Activated T-cell treated with anti-CD3 and anti-CD28 coated beads, Interleukin-2, amount 50 U/mL, for 48 hours (primary cell): ENCODE measurements at places on chromosomes 6 and 20.
A peak's percentile ranks its signal among the peaks of the same experiment; 100 is the strongest.

- DNase-seq = no peak
Observed at GRCh38 chr6:170034294-170034693, 256.6 kb downstream of the DLL1 start.

DNA sequence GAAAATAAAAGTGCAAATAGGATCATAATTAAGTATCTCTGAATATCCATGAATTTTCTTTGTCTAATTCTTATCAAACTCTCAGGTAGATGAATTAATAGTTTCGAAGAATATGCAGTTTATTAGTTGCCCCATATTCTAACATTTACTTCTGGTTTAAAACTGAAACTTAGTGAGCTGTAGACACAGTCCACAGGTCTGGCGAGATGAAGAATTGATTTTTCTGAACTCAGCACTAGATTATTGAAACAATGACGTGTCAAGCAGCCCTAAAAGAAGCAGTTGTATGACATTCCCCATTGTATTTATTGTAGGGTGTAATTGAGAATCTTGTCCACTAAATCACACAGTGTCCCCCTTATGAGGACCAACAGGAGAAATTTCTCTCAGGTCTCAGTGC is 407.1 kb downstream of the GRIK2 start:
- no peak for DNase-seq

- no peak for DNase-seq
Observed at GRCh38 chr6:169231790-169232506, 21.7 kb downstream of the THBS2 start.

DNA sequence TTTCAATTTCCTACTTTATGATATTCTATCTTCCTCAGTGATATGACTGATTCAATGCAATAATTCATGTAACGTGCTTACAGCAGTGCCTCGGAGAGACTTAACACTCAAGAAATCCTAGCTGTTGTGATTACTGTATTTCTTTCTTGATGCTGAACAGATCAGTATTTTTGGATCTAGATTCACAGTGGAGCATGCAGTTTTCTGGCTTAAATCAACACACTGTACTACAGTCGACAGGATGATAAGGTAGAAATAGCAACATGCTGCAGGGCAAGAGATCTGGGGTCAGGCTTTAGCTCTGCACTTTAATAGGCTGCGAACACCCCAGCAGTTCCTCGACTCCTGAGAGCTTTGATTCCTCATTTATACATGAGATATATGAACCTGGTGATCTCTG is 161.0 kb downstream of the AIG1 start:
- no peak for DNase-seq

DNA sequence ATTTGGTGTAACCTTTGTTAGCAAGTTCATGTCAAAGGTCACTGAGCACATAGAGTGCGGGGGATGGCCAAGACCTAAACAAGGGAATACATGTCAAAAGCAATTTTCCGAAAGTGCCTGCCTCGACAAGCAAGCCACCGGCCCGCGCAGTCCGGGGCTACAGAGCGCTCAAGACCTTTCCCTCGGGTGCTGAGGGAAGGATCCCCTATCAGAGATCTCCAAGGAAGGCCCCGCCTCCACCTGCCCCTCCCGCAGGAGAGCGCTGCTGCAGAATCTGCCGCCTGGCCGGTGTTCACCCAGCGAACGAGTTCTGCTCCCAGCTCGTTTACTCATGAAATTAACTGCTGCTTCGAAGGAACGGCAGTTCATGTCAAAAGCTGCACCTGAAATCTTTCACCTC is 252.7 kb downstream of the BMP7 start:
- no peak for DNase-seq

GRCh38 chr20:37911838-37912281 is 8.9 kb downstream of the VSTM2L start:
- DNase-seq = no peak

GRCh38 chr6:100234625-100235024 is 230.1 kb downstream of the SIM1 start:
- no peak for DNase-seq

GRCh38 chr20:13744352-13744751 is 40.4 kb downstream of the ESF1 start:
- no peak for DNase-seq

GRCh38 chr20:45058168-45058850 is 42.6 kb downstream of the KCNS1 start:
- no peak for DNase-seq

- DNase-seq = peak; percentile 40
Observed at GRCh38 chr20:10453241-10453640, 18.1 kb downstream of the SLX4IP start.

DNA sequence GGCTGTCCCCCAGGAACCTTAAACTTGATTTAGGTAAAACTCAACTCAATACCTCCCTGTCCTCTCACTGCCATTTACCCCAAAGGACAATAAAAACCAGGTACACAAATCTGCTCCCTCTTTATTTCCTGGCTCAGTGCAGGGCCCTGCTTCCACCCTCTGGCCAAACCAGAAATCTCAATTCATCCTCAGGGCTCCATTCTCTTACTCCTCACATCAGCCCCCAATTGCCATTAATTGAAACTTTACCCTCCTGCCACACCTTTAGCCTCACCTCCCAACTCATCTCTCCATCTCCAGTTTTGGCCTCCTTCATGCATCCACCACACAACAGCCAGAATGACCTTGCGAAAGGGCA is 10.5 kb downstream of the ZBTB2 start:
- no peak for DNase-seq

- DNase-seq = no peak
Observed at GRCh38 chr6:29678114-29678513, 2.8 kb downstream of the ZFP57 start.

DNA sequence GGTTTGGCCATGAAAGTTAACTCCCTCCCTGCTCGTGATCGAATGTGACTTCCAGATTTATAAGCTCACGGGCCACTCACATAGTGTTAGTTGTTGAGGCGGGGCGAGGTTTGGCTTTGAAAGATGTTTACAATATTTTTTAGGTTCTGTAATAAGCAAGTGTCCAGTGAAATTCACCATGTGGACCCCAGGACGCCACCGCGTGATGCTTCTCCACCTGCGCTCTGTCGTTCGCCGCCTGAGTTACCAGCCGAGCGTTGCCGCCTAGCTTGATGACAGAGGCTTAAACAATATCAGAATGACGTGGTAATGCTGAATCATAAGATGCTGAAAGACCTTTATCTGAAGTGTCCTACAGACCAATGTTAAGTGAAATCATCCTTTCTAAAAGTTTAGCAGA is 241.0 kb downstream of the MYLK4 start:
- no peak for DNase-seq

- DNase-seq = no peak
Observed at GRCh38 chr20:63895202-63895951, 451 bp downstream of the DNAJC5 start.

DNA sequence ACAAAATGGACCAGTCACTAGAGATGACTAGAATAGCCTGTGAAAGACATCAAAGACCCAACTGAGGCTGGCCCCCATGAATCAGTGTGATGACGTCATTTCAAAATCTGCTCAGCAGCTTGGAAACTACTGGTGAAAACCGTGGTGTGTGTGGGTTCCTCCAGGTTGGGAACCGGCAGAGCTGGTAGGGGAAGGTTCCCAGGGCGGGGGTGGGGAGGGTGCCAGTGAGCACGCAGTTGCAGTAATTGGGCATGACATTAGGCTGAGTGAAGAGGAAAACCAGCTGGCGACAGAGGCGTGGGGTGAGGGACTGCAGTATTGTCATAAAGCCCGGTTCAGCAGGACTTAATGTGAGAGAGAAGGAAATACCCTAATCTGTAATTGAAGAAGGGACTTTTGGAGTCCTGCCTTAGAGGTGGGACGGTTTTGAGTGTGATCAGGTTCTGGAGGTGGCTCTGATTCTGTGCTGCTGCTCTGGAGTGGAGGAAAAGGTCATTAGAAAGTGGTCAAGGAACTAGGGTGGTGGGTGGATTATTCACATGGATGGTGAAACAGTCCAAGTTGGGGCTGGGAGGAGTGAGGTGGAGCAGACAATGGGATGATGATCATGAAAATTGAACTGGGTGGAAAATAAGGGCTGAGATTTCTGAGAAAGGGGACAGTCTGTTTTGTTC is 52.0 kb upstream of the MTHFD1L start:
- DNase-seq = peak; percentile 81

DNA sequence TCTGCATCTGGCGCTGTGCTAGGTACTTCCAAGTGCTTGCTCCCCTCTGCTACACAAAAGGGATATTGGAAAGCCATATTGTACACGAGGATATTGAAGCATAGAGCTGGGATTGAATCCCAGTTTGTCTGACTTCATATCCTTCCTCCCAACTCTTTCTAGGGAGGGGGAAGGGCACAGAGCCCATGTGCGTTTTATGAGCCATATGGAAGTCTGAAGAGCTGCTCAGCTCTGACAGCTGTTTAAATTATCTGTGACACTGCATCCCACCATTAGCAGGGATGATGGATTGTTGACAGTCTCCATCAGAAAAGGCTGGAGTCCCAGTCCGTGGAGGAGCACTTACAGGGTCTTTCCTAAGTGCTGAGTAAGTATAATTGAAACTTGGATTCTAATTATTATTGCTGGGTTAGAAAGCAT is 18.4 kb downstream of the TIAM2 start:
- DNase-seq = no peak

DNA sequence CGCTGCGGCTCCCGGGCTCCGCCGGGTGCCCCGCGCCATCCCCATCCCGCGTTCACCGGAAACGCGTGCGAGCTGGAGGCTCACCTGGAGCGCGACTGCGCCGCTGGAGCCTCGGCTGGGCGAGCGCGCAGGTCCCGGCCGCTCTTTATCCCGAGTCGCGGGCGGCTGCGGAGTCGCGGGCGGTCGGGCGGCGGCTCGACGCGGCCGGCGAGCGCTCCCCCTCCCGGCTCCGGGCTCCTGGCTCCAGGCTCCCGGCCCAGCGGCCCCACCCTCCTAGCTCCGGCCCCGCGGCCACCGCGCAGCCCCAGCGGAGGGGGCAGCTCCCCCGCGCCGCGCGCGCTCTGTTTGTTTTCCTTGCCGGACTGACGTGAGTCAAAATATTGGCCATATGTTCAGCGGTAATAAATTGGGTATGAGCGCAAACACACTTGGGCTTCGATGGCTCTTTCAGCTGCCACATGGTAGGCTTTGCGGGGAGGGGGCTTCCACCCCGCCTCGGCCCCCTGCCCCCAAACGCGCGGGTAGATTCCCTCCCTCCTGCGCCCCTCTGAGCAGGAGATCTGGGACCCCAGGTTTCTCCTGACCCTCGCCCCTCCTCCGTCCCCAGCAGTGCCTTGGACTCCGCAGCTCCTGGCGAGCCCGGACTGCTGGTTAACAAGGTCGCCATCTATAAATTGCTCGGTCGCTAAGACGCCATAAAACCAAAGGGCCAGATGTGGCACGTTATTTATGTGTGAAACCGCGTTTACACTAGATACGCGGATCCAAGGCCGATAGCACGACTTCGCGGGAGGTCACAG is 8.8 kb upstream of the NKX2-2 start:
- DNase-seq = peak; percentile 23

- no peak for DNase-seq
Observed at GRCh38 chr6:13412639-13413465, 74.5 kb downstream of the GFOD1 start.

GRCh38 chr20:50146732-50147662 is 6.5 kb downstream of the PEDS1 start:
- peak; percentile 79 for DNase-seq

GRCh38 chr6:112180095-112180820 is 74.1 kb downstream of the LAMA4 start:
- no peak for DNase-seq

GRCh38 chr6:44831002-44831610 is 443.6 kb downstream of the CDC5L start:
- DNase-seq = no peak

DNA sequence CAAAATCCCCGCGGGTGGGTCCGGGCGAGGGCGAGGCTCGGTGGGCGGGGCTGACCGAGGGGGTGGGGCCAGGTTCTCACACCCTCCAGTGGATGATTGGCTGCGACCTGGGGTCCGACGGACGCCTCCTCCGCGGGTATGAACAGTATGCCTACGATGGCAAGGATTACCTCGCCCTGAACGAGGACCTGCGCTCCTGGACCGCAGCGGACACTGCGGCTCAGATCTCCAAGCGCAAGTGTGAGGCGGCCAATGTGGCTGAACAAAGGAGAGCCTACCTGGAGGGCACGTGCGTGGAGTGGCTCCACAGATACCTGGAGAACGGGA is 809 bp downstream of the HLA-G start:
- peak; percentile 50 for DNase-seq

DNA sequence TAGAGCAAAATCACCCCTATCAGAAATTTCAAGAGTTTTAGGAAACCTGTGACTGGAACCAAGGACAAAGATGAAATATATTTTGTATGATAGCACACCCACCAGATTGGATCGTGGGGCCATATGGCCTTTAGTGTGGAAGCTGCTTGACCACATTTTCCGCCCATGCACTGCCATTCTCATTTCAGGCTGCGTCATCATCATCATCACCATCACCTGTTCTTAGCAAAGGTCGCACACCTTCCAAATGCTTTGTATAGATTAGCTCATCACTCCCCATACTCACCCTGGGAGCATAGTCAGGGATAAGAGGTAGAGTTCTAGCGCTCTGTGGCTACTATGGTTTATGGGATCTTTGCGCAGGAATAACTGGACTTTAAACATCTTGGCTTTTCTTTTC is 185.7 kb downstream of the MTHFD1L start:
- no peak for DNase-seq

DNA sequence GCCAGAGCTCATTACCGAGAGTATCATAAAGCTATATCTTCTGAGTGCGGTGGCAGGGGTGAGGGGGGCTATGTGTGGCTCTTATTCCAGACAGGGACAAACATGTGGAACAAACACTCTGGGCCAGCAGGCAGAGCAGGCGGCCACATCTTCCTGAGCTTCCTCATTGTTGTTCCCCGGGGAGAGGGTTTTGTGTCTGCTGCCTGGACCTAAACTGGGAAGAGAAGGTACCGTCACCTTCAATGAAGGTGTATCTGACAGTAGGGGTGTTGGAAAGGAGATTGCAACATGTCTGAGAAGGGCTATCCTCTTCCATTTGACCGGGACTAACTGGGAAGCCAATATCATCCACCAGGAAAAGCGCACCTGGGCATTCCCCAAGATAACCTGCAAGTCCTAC is 1.6 kb upstream of the TFAP2D start:
- DNase-seq = no peak

DNA sequence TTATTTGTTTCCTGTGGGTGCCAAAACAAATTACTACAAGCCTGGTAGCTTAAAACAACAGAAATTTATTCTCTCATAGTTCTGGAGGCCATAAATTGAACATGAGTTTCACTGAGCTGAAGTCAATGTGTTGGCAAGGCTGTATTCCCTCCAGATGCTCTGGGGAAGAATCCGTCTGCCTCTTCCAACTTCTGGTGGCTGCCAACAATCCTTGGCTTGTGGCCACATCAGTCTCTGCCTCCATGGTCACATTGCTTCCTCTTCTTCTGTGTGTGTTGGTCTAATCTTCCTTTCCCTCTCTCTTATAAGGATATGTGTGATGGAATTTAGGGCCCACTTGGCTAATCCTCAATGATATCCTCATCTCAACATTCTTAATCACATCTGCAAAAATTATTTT is 92.8 kb upstream of the EPB41L1 start:
- no peak for DNase-seq

- no peak for DNase-seq
Observed at GRCh38 chr20:63363013-63363957, 2.1 kb upstream of the CHRNA4 start.

GRCh38 chr20:33407251-33407650 is 5.9 kb upstream of the CDK5RAP1 start:
- no peak for DNase-seq

- no peak for DNase-seq
Observed at GRCh38 chr20:1297486-1297885, 31.4 kb downstream of the SNPH start.

GRCh38 chr6:89984926-89985750 is 90.9 kb downstream of the GJA10 start:
- no peak for DNase-seq
